ENCODE measurements at places on chromosomes 3 and 15. TPM values are rescaled to one million over a fixed set of nuclear protein-coding genes. Genes with fewer than 3 reads are reported as not detected.

DNA sequence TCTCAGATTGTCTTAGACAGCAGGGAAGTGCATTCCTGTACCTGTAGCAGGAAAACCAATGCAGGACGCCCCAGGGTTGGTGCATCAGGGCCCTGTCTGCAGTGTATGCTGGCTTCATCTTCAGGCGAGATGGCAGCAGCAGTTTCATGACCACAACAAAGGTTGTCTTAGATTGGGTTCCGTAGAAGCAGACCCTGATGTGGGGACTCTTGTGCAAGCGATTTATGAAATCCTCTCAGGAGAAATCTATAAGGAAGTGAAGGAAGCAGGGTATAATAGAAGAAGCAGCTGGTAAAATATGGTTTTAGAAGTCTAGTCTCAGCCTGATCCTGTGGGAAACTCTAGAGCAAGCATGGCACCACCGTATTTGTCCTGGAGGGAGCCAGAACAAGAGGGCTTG is 25.0 kb downstream of the DNAH1 start:
- no peak overlapping the region for H3K27ac ChIP-seq
- no peaks in the 10 kb centered on the region for H3K36me3 ChIP-seq
- peaks cover 11% of the 10 kb centered on the region for H3K4me1 ChIP-seq
- H3K27me3 ChIP-seq = no peaks in the 10 kb centered on the region
- no peak overlapping the region for H3K4me3 ChIP-seq

CLDN11 gene
- 2.5 TPM for total RNA-seq

STARD5 gene
- total RNA-seq = 7.3 TPM

GRCh38 chr3:47377186-47377585 is 3.6 kb upstream of the PTPN23 start:
- no peak overlapping the region for H3K27ac ChIP-seq
- no peak for DNase-seq
- H3K27me3 ChIP-seq = no peaks in the 10 kb centered on the region
- H3K4me1 ChIP-seq = peaks cover 11% of the 10 kb centered on the region
- no peak overlapping the region for H3K4me3 ChIP-seq

ANKRD63 gene
- not detected for total RNA-seq

- H3K27me3 ChIP-seq = no peaks in the 10 kb centered on the region
- H3K4me3 ChIP-seq = no peak overlapping the region
- H3K36me3 ChIP-seq = no peaks in the 10 kb centered on the region
- H3K4me1 ChIP-seq = no peaks in the 10 kb centered on the region
- no peak overlapping the region for H3K27ac ChIP-seq
These were observed 212.4 kb downstream of the OPA1 start for GRCh38 chr3:193805448-193805847.

DNAH12 gene
- 0.95 TPM for total RNA-seq

DNA sequence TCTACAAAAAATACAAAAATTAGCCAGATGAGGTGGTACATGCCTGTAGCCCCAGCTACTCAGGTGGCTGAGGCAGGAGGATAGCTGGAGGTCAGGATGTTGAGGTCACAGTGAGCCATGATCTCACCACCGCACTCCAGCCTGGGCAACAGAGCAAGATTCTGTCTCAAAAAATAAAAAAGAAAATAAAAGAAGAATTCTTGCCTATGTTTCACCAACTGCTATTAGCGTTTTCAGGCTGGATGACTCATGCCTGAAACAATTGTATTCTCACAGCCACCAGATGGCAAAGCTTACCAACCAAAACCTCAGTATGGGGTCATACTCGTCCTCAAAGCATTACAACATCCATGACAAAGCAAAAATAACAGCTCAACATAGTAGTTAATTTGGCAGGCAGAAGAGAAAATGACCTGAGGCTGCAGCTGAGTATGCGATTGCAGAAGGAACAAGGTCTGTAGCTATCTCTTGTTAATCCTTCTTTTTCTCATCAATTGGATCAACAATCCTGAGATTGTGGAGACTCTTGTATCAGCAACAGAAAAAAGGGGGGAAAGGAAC is 52.2 kb downstream of the TP53BP1 start:
- H3K4me3 ChIP-seq = peak overlapping the region; percentile 6
- peaks cover 14% of the 10 kb centered on the region for H3K4me1 ChIP-seq
- no peaks in the 10 kb centered on the region for H3K27me3 ChIP-seq
- peak overlapping the region; percentile 83 for H3K27ac ChIP-seq
- H3K36me3 ChIP-seq = peaks cover 5% of the 10 kb centered on the region

GRCh38 chr3:127152684-127153505 is 40.0 kb upstream of the PRR23E start:
- H3K4me1 ChIP-seq = no peaks in the 10 kb centered on the region
- H3K27me3 ChIP-seq = no peaks in the 10 kb centered on the region
- no peak overlapping the region for H3K27ac ChIP-seq
- no peak overlapping the region for H3K4me3 ChIP-seq

- no peaks in the 10 kb centered on the region for H3K4me1 ChIP-seq
- no peaks in the 10 kb centered on the region for H3K27me3 ChIP-seq
- no peak overlapping the region for H3K27ac ChIP-seq
- DNase-seq = no peak
These were observed 28.1 kb downstream of the ZNF589 start for GRCh38 chr3:48268936-48269561.

DNA sequence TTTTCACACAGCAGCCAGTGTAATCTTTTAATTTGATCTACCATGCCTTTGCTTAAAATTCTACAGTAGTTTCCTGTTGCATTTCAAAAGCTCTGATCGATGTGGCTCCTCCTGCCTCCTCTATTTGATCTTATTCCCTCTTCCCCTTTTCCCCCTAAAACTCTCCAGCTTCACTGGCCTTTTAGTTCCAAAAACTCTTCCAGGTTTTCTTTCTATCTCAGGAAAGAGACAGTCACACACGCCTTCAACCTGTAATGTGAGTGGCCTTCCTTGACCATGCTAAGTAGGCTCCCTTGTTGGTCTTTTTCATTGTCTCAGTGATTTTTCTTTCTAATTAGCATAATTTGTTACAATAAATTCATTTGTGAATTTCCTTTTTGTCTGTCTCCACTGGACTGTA is 985 bp downstream of the TEX9 start:
- H3K36me3 ChIP-seq = no peaks in the 10 kb centered on the region
- DNase-seq = no peak
- H3K27ac ChIP-seq = no peak overlapping the region
- H3K27me3 ChIP-seq = no peaks in the 10 kb centered on the region
- H3K4me3 ChIP-seq = peak overlapping the region; percentile 91

MESP1 gene
- total RNA-seq = 0.95 TPM

DNA sequence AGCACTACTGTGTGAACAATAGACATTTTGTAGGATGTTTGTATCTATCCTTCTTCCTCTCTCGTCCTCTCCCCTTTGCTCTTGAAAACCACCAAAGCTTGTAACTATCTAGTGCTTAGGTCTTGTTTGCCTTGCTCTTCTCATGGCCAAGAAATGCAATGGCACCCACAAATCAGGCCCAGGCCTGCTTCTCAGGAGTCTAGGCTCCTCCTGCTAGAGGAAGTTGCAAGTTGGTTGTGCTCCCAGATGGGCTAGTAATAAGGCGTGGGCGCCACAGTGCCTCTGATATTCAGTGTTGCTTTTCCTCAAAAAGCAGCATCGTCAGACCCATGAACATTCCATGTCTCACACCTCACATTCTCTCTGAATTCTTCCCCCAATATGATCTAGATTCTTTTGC is 28.7 kb downstream of the ZNF385D start:
- H3K27ac ChIP-seq = peak overlapping the region; percentile 92
- no peak overlapping the region for H3K4me3 ChIP-seq
- H3K36me3 ChIP-seq = no peaks in the 10 kb centered on the region
- H3K4me1 ChIP-seq = peaks cover 27% of the 10 kb centered on the region

GRCh38 chr3:109874896-109875708 is 537.8 kb upstream of the DPPA4 start:
- no peak overlapping the region for H3K27ac ChIP-seq
- no peak for DNase-seq
- H3K4me1 ChIP-seq = no peaks in the 10 kb centered on the region
- H3K27me3 ChIP-seq = no peaks in the 10 kb centered on the region
- H3K36me3 ChIP-seq = no peaks in the 10 kb centered on the region

DNA sequence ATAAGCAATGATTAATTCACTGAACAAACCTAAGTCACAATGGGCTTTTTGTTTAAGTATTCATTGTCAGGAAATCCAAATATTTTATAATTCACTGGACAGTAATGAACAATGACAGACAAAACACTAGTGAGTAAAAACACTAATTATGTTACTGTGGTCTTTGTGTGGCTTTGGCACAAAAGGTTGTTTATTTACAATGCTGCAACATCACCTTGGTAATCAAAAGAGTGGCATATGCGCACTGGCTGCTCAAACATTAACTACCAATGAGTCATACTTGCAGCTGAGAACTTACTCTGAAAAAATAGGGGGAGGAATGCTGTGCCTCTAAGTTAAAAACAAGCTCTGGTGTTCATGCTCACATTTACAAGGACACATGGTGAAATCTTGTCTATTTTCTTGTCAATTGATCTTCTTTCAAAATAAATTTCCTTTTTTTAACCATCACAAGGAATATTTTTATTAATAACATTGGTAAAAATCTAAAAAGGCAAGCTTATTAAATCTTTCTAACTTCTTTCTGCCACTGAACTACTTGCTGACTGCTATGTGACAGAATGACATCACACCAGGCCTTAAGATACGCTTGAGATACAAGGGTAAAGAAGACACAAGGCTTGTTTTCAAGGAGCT is 85.2 kb upstream of the PPIB start:
- H3K27ac ChIP-seq = peak overlapping the region; percentile 42
- peaks cover 11% of the 10 kb centered on the region for H3K4me1 ChIP-seq
- no peak for DNase-seq
- H3K36me3 ChIP-seq = no peaks in the 10 kb centered on the region
- no peaks in the 10 kb centered on the region for H3K27me3 ChIP-seq
- no peak overlapping the region for H3K4me3 ChIP-seq

DNA sequence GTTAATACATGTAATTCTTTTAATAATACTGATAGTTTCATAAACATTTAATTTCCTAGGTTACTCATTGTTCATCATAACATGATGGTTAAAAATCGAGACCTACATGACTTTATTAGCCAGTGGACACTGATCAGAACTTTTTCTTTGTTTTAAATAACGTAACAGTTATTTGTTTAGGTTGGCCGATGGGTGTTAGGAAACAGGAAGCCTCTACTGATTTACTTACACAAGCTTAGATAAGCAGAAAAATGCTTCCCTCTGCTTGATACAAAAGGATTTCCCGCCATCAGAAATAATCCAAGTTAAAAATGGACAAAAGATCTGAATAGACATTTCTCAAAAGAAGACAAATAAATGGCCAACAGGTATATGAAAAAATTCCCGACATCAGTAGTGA is 16.6 kb upstream of the APH1B start:
- H3K4me3 ChIP-seq = no peak overlapping the region
- H3K4me1 ChIP-seq = peaks cover 9% of the 10 kb centered on the region
- no peak overlapping the region for H3K27ac ChIP-seq
- no peaks in the 10 kb centered on the region for H3K27me3 ChIP-seq
- peaks cover 21% of the 10 kb centered on the region for H3K36me3 ChIP-seq

ATP13A5 gene
- not detected for total RNA-seq

- H3K36me3 ChIP-seq = no peaks in the 10 kb centered on the region
- H3K4me1 ChIP-seq = no peaks in the 10 kb centered on the region
- no peak overlapping the region for H3K4me3 ChIP-seq
These were observed 16.3 kb upstream of the VPS8 start for GRCh38 chr3:184795522-184796190.

GRCh38 chr3:111547631-111548030 is 5.6 kb downstream of the CD96 start:
- no peaks in the 10 kb centered on the region for H3K4me1 ChIP-seq
- H3K27me3 ChIP-seq = no peaks in the 10 kb centered on the region
- DNase-seq = no peak
- H3K4me3 ChIP-seq = no peak overlapping the region
- no peaks in the 10 kb centered on the region for H3K36me3 ChIP-seq
- H3K27ac ChIP-seq = no peak overlapping the region

- no peaks in the 10 kb centered on the region for H3K4me1 ChIP-seq
- no peak overlapping the region for H3K4me3 ChIP-seq
These were observed 119.0 kb upstream of the DLG1 start for GRCh38 chr3:197417441-197417840.

DNA sequence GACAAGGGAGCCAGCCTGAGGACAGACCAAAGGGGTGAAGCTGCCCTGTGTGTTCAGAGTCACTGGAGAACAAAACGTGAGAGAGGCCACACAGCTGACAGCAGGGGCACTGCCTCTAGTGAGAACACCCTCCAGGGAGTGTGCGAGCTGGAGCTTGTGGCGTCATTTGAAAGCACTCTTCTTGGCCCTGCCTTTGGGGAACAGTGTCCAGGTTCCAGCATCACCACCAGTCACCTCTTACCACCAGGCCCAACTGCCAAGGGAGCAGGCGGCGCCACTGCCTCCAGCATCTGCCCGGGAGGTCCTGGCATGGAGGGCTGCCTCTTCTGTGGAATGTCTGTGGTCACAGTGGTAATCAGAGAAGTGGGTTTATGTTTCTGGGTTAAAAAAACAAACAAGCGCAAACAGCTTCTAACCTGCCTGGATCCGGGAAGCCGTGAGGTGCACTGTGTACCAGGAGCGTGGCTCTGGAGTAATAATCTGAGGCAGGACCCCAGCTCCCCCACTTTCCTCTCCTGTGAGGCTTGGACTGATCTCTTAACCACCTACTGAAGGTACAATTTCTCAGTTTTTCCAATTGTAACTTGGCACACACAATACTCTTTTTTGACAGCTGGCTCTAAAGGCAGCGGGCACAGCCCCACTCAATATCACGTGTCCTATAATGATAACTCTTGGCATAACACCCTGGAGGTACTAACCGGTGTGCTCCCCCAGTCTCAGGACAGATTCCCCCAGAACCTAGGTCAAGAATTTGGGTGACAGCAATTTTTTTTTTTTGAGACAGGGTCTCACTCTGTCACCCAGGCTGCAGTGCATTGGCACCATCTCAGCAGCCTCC is 32.2 kb upstream of the CDCP1 start:
- no peaks in the 10 kb centered on the region for H3K4me1 ChIP-seq
- H3K27ac ChIP-seq = peak overlapping the region; percentile 67
- H3K27me3 ChIP-seq = no peaks in the 10 kb centered on the region
- DNase-seq = no peak
- H3K4me3 ChIP-seq = no peak overlapping the region
- no peaks in the 10 kb centered on the region for H3K36me3 ChIP-seq

DNA sequence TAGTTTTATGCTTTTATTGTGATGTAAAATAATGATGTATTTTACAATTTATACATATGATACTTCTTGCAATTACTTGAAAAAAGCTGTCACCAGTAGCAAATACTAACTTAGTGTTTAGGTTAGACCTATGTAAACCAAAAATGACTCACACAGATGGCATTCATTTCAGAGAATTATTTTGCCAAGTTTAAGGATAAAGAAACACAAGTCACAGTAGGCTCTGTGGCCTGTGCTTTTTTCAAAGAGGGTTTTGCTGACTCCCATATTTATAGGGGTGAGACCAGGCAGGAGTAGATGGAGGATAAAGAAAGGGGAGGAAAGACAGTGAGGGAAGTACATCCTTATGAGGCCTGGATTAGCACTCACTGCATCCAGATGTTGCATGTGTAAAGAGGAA is 356.6 kb upstream of the NPAP1 start:
- no peaks in the 10 kb centered on the region for H3K27me3 ChIP-seq
- no peaks in the 10 kb centered on the region for H3K36me3 ChIP-seq
- no peaks in the 10 kb centered on the region for H3K4me1 ChIP-seq
- no peak for DNase-seq
- H3K27ac ChIP-seq = no peak overlapping the region
- H3K4me3 ChIP-seq = no peak overlapping the region

RTP4 gene
- total RNA-seq = 0.63 TPM

GRAMD2A gene
- 0.85 TPM for total RNA-seq
